ENCODE measurements at places on chromosomes 5 and 9.
A peak's percentile ranks its signal among the peaks of the same experiment; 100 is the strongest.

DNA sequence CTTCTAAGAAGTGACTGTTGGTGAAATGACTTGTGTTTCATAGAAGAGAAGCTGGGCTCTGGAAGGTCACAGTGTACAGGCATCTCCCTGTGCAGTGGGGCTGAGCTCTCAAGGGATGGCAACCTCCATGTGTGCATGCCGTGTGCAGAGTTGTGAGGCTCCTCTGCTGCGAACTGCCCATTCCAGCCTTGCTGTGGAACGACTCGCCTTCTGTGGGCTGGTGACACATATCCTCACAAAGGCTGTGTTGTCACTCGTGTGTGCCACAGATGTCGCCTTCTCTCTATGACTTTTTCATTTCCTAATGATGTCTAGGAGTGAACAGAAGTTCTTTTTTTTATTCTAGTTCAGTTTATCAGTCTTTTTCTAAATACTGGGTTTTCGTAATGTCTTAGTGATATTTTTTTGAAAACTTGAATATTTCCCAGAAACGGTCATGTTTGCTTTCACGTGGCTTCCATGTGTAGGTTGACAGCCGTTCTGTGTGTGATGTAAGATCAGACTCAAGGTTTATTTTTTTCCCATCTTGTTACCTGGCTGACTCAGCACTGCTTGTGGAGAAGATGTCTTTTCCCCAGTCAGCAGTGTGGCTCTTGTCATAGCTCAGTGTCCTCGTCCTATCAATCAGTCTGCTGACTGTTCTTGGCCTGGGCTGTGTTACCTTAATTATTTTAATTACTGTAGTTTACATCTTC is 57.3 kb upstream of the CACNA1B start:
- no peak overlapping the region for H3K27ac ChIP-seq
- no peak for DNase-seq
- H3K4me3 ChIP-seq, result no peak overlapping the region
- no peaks in the 10 kb centered on the region for H3K27me3 ChIP-seq

DNA sequence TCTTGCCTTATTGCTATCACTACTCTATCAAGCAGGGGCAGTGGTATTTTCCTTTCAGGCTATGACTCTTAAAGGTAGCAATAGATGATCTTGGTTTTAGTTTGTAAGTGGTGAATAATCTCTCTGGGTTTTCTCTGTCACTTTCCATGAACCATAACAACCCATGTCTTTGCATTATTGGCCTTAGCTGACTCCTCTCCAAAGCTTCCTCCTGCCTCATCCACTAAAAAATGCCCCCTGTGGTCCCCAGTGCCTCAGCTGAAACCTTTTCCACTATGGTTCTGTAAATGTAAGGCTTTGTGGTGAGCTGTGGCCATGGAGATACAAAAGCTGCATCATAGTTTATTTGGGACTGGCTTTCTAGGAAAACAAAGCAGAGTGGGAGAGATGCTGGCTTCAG is 128.8 kb downstream of the GPBP1 start:
- no peak for DNase-seq
- H3K36me3 ChIP-seq, result no peaks in the 10 kb centered on the region
- H3K27ac ChIP-seq, result no peak overlapping the region
- H3K4me3 ChIP-seq, result no peak overlapping the region

GRCh38 chr9:90240541-90240940 is 402.1 kb downstream of the DIRAS2 start:
- no peaks in the 10 kb centered on the region for H3K4me1 ChIP-seq
- H3K27ac ChIP-seq, result no peak overlapping the region
- no peaks in the 10 kb centered on the region for H3K36me3 ChIP-seq
- no peak overlapping the region for H3K4me3 ChIP-seq
- H3K27me3 ChIP-seq, result no peaks in the 10 kb centered on the region

DNA sequence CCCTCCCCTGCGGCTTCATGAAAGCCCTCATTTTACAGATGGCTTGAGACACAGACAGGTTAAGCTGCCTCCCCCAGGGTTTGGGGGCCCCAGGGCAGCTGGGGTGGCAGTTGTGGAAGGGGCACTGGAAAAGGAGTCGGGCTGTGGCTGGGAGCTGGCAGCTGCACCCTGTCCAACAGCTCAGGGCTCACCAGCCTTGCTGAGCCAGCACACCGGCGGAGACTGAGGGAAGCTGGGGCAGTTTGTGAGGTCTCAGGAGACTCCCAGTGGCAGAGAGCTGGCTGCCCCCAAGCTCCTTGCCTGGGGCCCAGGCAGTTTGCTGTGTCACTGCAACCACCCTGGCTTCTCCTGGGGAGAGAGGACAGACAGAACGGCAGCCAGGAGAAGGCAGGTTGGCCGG is 34.8 kb upstream of the RAPGEF1 start:
- H3K4me1 ChIP-seq, result no peaks in the 10 kb centered on the region
- H3K36me3 ChIP-seq, result no peaks in the 10 kb centered on the region
- H3K4me3 ChIP-seq, result no peak overlapping the region
- peaks cover 23% of the 10 kb centered on the region for H3K27me3 ChIP-seq
- DNase-seq, result peak; percentile 36
- H3K27ac ChIP-seq, result no peak overlapping the region

GRCh38 chr5:151257731-151258181 is 4.8 kb downstream of the GM2A start:
- no peaks in the 10 kb centered on the region for H3K27me3 ChIP-seq
- no peaks in the 10 kb centered on the region for H3K36me3 ChIP-seq
- H3K27ac ChIP-seq, result no peak overlapping the region
- no peak overlapping the region for H3K4me3 ChIP-seq
- H3K4me1 ChIP-seq, result peaks cover 28% of the 10 kb centered on the region
- no peak for DNase-seq

GRCh38 chr5:36730537-36731216 is 124.3 kb downstream of the SLC1A3 start:
- no peaks in the 10 kb centered on the region for H3K4me1 ChIP-seq
- no peak overlapping the region for H3K27ac ChIP-seq
- no peak for DNase-seq

All from psoas muscle (tissue), 8 donors.